CD4-positive, alpha-beta T cell (primary cell): ENCODE measurements at places on chromosomes 7 and 10. TPM values are rescaled to one million over a fixed set of nuclear protein-coding genes. Genes with fewer than 3 reads are reported as not detected.

Gene TRIM8
- total RNA-seq: 80.9 TPM

DNA sequence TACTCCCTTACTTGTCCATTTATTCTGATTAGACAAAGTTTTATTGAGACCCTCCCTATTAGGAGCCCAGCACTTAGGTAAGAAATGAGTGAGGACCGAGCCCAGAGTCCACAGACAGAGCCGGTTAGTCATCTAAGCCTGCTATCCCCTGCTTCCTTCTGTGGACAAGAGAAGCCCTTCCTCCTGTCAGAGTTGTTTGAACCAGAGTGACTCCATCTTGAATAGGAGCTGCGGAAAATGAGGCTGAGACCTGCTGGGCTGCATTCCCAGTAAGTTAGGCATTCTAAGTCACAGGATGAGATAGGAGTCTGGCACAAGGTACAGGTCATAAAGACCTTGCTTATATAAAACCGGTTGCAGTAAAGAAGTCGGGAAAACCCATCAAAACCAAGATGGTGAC, 109.1 kb downstream of the CPXM2 start:
- H3K36me3 ChIP-seq: no peaks in the 10 kb centered on the region
- no peaks in the 10 kb centered on the region for H3K4me1 ChIP-seq
- no peak for DNase-seq
- H3K27me3 ChIP-seq: peaks cover 20% of the 10 kb centered on the region
- H3K27ac ChIP-seq: no peak overlapping the region

GRCh38 chr7:55065079-55065478, 46.3 kb downstream of the EGFR start:
- no peaks in the 10 kb centered on the region for H3K27me3 ChIP-seq
- no peak overlapping the region for H3K4me3 ChIP-seq
- no peaks in the 10 kb centered on the region for H3K4me1 ChIP-seq
- no peaks in the 10 kb centered on the region for H3K36me3 ChIP-seq

DNA sequence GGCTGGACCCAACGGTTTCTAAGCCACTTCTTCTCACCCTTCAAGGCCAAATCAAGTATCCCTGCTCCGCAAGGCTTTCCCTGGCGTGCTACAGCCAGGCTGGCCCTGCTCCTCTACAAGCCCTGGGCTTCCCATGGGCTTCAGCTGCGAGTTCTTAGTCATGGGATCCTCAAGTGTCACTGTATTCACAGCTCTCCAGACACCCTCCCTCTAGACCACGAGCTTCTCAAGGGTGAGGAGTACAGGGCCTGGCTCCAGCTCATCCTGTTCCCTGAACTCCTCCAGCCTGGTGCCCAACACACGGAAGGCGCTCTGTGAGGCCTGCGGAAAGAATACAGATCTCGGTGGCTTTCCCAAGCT, 38.8 kb downstream of the FAM53B start:
- DNase-seq: no peak
- H3K36me3 ChIP-seq: peaks cover 49% of the 10 kb centered on the region
- H3K4me1 ChIP-seq: peaks cover 100% of the 10 kb centered on the region

GRCh38 chr7:126569402-126569801, 683.3 kb downstream of the GRM8 start:
- H3K27me3 ChIP-seq: no peaks in the 10 kb centered on the region
- no peaks in the 10 kb centered on the region for H3K36me3 ChIP-seq
- no peak overlapping the region for H3K27ac ChIP-seq
- H3K4me1 ChIP-seq: no peaks in the 10 kb centered on the region
- H3K4me3 ChIP-seq: no peak overlapping the region

DNA sequence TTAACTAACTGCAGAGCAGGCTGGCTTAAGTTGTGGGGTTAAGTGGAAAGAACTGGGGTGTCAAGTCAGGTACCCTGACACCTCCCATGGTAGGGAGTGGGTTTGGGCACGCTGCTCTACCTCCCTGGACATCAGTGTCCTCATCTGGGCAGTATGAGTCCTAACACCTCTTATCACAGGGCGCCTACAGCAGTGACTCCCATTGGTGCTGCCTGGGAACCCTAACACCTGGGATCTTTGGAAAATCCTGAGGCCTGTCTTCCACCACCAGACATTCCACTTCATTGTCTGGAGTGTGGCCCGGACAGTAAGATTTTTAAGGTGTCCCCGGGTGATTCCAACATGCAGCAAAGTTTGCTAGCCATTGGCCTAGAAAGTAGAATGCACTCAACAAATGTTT, 239.1 kb downstream of the SKAP2 start:
- H3K36me3 ChIP-seq: no peaks in the 10 kb centered on the region
- H3K27me3 ChIP-seq: no peaks in the 10 kb centered on the region
- H3K4me1 ChIP-seq: no peaks in the 10 kb centered on the region
- H3K27ac ChIP-seq: no peak overlapping the region
- DNase-seq: no peak

DNA sequence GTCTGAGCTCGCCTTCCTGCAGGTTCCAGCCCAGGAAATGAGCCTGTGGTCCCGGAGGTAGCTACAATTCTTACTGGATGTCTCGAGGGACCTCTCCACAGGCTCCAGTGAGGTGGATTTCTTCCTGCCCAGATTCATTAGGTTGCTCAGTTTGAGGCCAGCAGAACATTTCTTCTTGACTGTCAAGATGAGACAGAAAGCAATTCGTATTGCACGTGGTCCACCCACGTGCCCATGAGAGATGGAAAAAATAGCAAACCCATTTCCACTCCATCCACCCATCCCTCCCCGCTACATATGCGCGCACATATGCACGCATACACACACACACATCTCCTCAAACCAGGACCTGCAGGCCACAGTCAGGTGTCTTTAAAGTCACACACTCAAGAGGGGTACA, 68.7 kb downstream of the VWA2 start:
- peaks cover 13% of the 10 kb centered on the region for H3K4me1 ChIP-seq
- no peak overlapping the region for H3K27ac ChIP-seq
- H3K4me3 ChIP-seq: no peak overlapping the region
- no peaks in the 10 kb centered on the region for H3K27me3 ChIP-seq

GRCh38 chr10:11149807-11150141, 132.1 kb downstream of the CELF2 start:
- peak overlapping the region; percentile 40 for H3K4me3 ChIP-seq
- peak overlapping the region; percentile 89 for H3K27ac ChIP-seq
- H3K4me1 ChIP-seq: peaks cover 90% of the 10 kb centered on the region
- no peak for DNase-seq

DNA sequence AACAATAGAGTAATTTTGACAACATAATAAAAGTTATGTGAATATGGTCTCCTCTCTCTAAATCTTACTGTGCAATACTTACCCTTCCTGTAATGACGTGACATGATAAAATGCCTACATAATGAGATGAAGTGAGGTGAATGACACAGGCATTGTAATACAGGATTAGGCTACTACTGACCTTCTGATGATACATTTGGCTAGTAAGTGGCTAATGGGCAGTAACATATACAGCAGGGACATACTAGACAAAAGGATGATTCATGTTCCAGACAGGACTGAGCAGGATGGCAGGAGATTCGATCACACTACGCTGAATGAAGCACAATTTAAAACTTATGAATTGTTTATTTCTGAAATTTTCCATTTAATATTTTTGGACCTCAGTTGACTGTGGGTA, 4.7 kb downstream of the C10orf88 start:
- no peak overlapping the region for H3K27ac ChIP-seq
- no peaks in the 10 kb centered on the region for H3K27me3 ChIP-seq
- no peak overlapping the region for H3K4me3 ChIP-seq
- no peak for DNase-seq
- H3K4me1 ChIP-seq: peaks cover 17% of the 10 kb centered on the region
- H3K36me3 ChIP-seq: peaks cover 27% of the 10 kb centered on the region

DNA sequence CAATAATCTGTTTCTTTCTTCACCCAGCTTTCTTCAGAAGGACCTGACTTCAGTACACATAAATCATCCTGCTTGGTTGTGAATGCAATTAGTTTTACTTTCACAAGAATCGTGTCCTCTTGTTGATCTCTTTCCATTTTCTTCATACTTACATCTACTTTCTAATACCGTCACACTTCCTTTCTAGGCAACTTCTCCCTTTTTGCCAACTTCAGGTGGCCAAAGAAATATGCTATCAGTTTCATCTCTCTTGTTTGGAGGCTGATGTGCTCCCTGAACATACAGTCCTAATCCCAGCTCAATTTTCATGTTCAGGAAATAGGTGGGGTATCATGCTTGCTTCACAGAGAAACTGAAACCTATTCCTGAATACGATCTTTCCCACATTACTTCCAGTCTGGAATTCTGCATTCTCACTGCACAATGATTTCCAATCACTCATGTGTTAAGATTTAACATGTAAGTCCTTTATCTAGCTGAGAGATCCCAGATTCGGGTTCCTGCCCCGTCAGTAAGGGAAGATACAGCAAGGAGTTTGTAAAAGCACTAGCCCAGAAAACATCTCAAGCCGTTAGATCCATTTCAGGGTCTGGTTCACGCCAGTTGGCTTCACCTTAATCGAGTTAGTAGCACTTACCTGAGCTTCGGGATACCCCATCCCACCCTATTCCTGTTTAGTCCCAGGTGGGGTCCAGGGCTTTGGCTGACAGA, 994 bp downstream of the SLC25A28 start:
- peak overlapping the region; percentile 71 for H3K4me3 ChIP-seq
- no peak for DNase-seq
- no peaks in the 10 kb centered on the region for H3K27me3 ChIP-seq
- H3K27ac ChIP-seq: peak overlapping the region; percentile 48
- no peaks in the 10 kb centered on the region for H3K36me3 ChIP-seq

GRCh38 chr10:90373911-90374310, 483.9 kb downstream of the HTR7 start:
- no peaks in the 10 kb centered on the region for H3K4me1 ChIP-seq
- no peak overlapping the region for H3K4me3 ChIP-seq
- H3K36me3 ChIP-seq: no peaks in the 10 kb centered on the region
- H3K27me3 ChIP-seq: no peaks in the 10 kb centered on the region
- DNase-seq: no peak

Gene UCMA
- total RNA-seq: not detected

DNA sequence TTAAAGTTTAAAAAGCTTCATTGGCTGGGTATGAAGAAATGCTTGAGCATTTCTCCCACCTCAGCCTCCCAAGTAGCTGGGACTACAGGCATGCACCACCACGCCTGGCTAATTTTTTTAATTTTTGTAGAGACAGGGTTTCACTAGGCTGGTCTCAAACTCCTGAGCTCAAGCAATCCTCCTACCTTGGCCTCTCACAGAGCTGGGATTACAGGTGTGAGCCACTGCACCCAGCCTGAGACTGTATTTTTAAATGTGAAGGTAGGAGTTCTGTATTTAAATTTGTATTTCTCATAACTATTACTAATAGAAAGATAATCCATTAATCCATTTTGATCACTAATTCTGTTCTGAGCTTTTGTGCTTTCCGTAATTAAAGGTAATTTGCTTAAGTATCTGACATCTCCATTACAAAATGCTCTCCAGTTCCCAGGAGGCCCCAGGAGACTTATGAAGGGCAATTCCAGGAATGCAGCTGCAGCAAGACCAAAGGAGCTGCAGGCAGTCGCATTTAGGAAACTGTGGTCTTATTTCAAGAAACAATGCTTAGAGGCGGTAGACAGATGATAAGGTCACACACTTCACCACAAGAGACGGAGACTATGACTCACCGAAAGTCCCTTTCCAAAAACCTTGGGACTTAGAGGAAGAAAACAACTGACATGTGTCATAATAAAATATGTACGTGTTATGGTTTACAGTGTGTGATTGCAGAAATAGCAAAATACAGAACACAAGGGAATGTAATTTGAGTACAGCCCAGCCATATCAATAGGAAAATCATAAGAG, 23.3 kb downstream of the YAE1 start:
- no peak overlapping the region for H3K27ac ChIP-seq
- H3K4me1 ChIP-seq: peaks cover 12% of the 10 kb centered on the region
- H3K27me3 ChIP-seq: no peaks in the 10 kb centered on the region
- no peaks in the 10 kb centered on the region for H3K36me3 ChIP-seq

Gene PVRIG
- total RNA-seq: 30.1 TPM

DNA sequence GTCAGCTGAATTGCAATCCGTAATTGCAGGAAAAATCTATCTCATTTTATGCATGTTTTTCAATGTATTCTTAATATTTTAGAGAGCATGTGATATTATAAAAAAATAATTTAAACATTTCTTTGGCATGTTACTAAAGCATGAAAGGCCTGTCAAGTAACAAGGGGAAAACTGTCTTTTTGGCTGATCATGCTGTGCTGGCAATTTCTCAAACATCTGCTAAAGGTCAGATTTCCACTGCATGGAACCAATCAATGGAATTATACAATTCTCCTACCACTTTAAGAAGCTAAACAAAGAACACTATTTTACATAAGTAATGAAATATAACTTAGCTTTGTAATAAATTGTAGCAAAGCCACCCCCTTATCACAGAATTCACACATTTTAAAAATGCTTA, 49.4 kb downstream of the JMJD1C start:
- H3K27me3 ChIP-seq: no peaks in the 10 kb centered on the region
- no peak overlapping the region for H3K4me3 ChIP-seq
- no peak overlapping the region for H3K27ac ChIP-seq
- H3K4me1 ChIP-seq: peaks cover 6% of the 10 kb centered on the region

DNA sequence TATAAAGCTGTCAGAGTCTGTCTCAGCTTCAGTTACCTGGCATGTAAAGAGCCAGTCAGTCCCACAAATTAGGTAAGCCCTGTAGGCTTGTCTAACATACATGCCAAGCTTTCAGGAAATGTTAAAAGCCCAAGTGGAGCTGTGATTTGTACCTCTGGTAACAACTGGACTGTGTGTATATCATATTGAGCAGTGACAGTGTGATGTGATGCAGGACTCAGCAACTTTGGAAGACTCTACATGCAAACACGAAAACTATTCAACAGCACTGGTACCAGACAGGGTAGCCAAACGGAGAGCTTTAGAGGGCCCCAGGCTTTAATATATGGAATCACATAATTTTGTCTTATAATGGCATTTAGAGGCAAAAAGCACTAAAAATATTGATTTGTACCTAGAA, 587.9 kb downstream of the PHTF2 start:
- H3K4me3 ChIP-seq: no peak overlapping the region
- no peaks in the 10 kb centered on the region for H3K4me1 ChIP-seq
- DNase-seq: no peak

Gene VIPR2
- 0.80 TPM for total RNA-seq

- no peaks in the 10 kb centered on the region for H3K4me1 ChIP-seq
- H3K27me3 ChIP-seq: no peaks in the 10 kb centered on the region
- H3K36me3 ChIP-seq: no peaks in the 10 kb centered on the region
- DNase-seq: no peak
Measured at GRCh38 chr7:145884716-145885514, 231.7 kb upstream of the CNTNAP2 start.

DNA sequence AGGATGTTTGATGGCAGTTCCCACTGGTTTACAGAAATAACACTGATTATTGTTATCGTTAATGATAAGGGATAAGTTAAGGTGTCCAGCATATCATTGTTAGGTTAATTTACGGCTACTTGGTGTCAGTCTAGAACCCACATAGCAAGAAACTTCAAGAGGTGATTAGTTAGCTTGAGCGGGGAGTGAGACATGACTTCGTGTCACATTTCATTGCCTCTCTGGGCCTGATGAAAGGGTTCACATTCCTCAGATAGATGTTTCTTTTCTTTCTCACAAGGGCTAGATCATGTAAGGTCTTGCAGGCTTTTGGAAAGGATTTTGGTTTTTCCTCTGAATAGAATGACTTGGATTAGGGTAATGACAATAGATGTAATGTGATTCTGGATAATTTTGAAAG, 26.7 kb downstream of the WAC start:
- H3K27me3 ChIP-seq: no peaks in the 10 kb centered on the region
- no peak overlapping the region for H3K4me3 ChIP-seq
- H3K36me3 ChIP-seq: peaks cover 63% of the 10 kb centered on the region
- H3K4me1 ChIP-seq: peaks cover 43% of the 10 kb centered on the region
- no peak for DNase-seq

Gene TIMM23B
- total RNA-seq: 39.5 TPM

Gene BUB3
- total RNA-seq: 167 TPM

Gene OR6B1
- not detected for total RNA-seq

Gene SRRM3
- not detected for total RNA-seq

Gene CAMK2B
- not detected for total RNA-seq
